ENCODE measurements at places on chromosomes 7 and 10.

DNA sequence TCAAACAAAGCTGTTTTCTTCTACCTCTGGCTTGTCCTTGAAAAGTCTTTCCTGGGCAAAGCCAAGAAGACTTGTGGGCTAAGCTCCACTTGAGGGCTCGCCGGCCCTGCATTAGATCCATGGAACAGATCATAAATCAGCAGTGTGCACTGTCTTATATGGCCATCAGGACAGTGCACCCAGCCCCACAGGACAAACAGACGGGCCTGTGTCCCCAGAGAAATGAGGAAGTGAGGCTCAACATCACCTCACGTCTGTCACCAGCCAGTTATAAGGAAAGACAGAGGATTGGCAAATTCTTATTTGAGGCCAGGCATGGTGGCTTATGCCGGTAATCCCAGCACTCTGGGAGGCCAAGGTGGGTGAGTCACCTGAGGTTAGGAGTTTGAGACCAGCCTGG lies 12.3 kb upstream of the IFT22 start:
- DNase-seq, result no peak

GRCh38 chr7:23472046-23472445 lies 1.8 kb upstream of the IGF2BP3 start:
- no peak for DNase-seq

- no peak for DNase-seq
These were observed 3.4 kb upstream of the SMARCD3 start for GRCh38 chr7:151251689-151252560.

- no peak for DNase-seq
These were observed 140.8 kb downstream of the ADAM12 start for GRCh38 chr10:126247446-126247975.

DNA sequence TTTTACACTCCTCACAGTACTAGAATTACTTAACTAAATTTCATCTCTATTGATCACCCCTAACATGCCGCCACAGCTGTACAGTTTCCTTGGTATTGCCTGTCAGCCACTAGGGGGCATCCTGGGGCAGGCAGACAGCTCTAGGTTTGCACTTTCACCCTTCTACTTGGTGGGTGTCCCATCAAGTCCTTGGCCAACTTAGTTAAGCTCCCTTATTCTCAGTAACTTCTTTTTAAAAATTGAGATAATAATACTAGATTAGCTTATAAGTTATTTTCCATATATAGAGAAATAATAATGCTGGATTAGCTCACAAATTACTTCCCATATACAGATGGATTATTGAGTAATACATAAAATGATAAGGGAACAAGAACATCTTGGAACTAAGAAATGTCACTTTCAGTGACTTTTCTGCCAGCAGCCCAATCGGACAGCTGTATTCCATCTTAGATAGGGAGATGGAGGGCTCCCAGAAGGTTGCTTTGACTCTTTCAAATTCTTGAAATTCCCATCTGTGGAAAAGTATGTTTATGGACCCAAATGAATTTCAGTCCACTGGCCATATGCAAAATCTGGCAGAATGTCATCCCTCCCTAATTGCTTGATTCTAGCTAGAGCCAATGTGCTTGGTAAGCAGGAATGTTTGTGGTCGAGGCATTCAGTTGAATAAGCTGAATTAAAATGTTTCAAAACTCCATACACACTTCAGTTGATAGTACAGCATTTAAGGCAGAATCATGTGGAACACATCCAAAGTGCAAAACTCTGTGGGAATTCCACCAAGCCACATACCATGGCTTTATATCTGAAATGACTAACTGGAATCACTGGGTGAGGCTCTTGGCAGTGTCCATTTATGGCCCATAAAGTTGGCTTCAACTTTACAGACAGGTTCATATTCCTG lies 309.7 kb downstream of the CSTF2T start:
- no peak for DNase-seq

DNA sequence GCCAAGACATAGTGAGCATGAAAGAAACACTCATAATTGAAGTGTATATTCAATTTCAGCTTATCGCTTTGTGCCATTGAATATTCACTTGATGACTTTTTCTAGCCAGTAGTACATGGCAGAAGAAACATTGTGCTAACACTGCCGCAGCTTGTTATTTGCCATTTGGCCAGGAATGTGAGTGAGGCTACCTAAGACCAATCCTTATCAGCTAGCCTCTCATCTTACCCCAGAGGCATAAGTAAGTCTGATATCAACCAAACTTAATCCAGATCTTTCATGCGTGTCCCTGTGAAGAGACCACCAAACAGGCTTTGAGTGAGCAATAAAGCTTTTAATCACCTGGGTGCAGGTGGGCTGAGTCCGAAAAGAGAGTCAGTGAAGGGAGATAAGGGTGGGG lies 586.0 kb upstream of the MBL2 start:
- no peak for DNase-seq

DNA sequence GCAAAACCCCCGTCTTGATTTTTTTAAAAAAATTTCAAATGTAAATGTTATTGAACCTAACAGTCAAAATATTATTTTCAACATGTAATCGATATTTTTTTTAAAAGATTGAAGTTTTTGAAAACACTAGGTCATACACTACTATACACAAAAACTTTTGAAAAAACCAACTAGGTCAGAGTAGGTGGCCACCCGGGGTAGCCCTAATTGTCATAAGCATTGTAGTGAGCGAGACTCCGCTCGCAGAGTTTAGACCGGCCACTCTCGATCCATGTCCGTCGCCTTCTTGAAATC lies 417 bp downstream of the RFC2 start:
- no peak for DNase-seq

GRCh38 chr10:131344747-131345146 lies 33.2 kb upstream of the TCERG1L start:
- DNase-seq, result no peak

DNA sequence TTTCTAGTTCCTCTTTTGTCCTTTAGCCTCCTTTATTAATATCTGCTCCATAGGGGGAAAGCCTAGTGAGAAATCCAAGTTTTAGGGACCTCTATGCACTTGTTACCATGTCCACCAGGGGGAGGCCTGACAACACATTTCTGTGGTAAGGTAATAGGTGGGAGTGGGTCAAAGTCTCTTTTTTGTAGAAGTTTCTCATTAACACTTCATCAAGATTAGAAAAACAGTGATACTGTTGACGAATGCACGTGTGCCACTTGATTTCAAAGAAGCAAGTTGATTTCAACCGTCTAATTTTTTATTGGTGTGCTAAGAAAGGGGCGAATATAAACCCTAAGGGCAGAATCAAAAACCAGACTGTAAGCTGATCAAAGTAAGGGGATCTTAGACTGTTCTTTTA lies 30.6 kb downstream of the CISD1 start:
- DNase-seq, result no peak

DNA sequence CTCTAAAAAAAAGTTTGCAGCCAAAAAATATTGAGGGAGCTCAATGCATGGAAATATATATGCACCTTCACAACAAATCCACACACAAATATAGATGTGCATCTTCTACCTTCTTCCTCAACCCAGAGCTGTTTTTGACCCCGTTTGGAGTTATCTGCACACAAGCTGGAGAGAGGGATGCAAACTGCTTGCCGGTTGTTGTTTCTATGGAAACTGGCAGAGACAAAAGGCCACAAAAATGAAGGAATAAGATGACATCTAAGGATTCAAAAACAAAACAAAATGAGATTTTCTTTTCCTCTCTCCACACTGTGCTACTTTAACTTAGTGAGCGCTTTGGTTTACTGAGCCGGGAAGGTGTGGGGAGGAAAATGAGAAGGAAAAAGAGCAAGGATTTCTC lies 210.2 kb upstream of the AGK start:
- DNase-seq, result no peak

- DNase-seq, result no peak
These were observed 68.3 kb downstream of the MLLT10 start for GRCh38 chr10:21602313-21602712.

- DNase-seq, result no peak
These were observed 54.3 kb upstream of the KCND2 start for GRCh38 chr7:120218712-120219111.

- DNase-seq, result no peak
These were observed 228.5 kb upstream of the CACNA2D1 start for GRCh38 chr7:82672078-82672477.

- no peak for DNase-seq
These were observed 84.7 kb downstream of the CCNY start for GRCh38 chr10:35420827-35421552.

DNA sequence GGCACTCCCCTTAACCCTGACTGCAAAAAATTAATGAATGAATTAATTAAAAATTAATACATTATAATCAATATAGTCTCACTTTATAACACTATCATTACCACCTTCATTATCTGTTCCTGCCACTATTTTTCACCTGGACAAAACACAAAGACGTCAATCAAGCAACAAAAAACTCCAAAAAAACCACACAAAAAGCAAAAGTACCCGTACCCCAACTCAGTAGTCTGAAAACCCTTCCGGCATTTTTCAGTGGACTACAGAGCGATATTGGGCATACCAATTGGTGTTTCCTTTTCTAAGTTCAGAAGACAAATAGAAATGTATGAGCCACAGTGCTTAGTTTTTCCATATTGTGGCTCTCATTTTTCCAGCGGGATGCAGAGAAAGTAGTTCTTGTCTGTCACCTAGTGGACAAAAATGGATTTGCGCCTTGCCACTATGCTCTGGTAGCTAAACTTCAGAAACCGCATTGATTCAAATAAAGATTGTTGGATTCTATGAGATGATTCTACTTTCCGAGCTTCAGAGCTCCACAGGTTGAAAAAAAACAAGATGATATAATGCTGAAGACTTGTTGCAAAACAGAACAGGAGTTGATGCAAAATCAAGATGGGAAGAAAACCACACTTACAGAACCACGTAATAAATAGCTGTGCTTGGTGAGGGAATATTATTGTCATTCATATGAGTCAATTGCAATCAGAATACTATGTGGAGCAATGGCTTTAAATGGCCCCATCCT lies 50.6 kb upstream of the ITGB1 start:
- DNase-seq, result no peak

- DNase-seq, result no peak
These were observed 177.7 kb upstream of the FEZF1 start for GRCh38 chr7:122482212-122482611.

- DNase-seq, result no peak
These were observed 1.2 kb downstream of the FERD3L start for GRCh38 chr7:19143881-19144574.

- DNase-seq, result no peak
These were observed 58.1 kb downstream of the WDR37 start for GRCh38 chr10:1114315-1114714.

GRCh38 chr7:96649981-96650380 lies 59.7 kb downstream of the SEM1 start:
- DNase-seq, result no peak

DNA sequence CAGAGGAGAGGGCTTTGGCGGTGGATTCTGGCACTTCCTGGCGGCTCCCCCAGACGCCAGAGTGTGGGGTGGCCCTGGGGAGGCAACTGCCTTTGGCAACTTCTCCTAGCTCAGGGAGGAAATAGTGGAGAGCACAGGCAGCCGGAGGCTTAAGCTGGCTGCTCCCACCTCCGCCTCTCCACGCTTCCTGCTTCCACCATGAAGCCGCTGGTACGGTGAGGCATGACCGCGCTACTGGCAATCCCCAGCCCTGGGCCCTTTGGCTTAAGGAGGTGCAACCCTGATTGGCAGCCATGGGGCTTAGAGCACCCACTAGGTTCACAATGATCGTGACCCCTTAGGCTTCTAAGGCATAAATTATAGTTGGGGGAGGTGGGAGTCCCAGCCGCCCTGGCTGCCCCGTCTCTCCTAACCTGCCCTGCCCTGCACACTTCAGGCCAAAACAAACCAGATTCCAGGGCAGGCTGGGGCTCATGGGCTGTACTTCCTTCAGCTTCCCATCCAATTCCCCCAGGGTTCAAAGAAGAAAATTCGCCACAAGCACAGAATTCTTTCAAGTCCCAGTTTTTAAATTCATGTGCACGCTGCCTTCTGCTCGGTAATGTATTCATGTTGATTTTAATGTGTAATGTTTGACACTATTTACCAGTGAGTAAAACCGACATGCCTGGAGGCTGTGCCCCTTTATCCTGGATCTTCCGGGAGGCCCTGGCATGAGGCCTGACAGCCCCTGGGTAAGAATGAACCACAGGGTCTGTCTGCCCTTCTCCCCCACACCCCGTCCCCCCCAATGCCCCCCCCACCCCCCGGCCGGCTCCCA lies 90.7 kb upstream of the LRRC4 start:
- DNase-seq, result no peak

DNA sequence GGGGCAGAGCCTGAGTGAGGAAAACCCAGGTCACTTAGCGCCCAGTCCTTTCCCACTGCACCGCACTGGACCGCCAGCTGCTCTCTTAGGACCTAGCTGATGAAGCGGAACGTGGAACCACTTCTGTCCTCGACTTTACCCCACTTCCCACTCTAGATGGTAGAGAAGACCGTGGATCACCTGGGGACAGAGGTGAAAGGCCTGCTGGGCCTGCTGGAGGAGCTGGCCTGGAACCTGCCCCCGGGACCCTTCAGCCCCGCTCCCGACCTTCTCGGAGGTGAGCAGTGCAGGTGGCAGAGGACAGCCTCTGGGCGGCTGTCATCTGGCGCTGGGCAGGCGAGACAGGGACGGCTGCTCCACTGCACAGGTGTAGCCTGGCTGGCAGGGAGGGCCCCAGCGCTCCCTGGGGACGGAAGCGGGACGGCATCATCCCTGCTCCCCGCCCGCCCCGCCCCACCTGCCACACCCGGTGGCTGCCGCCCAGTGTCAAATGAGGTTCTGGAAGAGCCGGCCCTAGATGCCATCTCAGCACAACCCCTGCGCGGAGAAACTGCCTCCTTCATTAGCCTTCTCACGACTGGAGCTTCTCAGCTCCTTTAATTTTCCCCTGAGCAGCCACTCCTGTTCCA lies 11.7 kb downstream of the PLAC9 start:
- DNase-seq, result no peak

- DNase-seq, result no peak
These were observed 94.3 kb downstream of the CFAP58 start for GRCh38 chr10:104447906-104448305.
